ENCODE measurements at places on chromosomes 1 and 21. TPM values are rescaled to one million over a fixed set of nuclear protein-coding genes. Genes with fewer than 3 reads are reported as not detected.
A peak's percentile ranks its signal among the peaks of the same experiment; 100 is the strongest.

The DMRTA2 gene
- not detected for total RNA-seq

The MAP3K21 gene
- 0.18 TPM for total RNA-seq

The PRR9 gene
- not detected for total RNA-seq

The PROK1 gene
- total RNA-seq = not detected

The PLEKHN1 gene
- total RNA-seq = 0.28 TPM

- DNase-seq = no peak
These were observed 6.5 kb upstream of the FAAP20 start for GRCh38 chr1:2201062-2201461.

- DNase-seq = no peak
These were observed 141.7 kb downstream of the PBX1 start for GRCh38 chr1:164700683-164701082.

DNA sequence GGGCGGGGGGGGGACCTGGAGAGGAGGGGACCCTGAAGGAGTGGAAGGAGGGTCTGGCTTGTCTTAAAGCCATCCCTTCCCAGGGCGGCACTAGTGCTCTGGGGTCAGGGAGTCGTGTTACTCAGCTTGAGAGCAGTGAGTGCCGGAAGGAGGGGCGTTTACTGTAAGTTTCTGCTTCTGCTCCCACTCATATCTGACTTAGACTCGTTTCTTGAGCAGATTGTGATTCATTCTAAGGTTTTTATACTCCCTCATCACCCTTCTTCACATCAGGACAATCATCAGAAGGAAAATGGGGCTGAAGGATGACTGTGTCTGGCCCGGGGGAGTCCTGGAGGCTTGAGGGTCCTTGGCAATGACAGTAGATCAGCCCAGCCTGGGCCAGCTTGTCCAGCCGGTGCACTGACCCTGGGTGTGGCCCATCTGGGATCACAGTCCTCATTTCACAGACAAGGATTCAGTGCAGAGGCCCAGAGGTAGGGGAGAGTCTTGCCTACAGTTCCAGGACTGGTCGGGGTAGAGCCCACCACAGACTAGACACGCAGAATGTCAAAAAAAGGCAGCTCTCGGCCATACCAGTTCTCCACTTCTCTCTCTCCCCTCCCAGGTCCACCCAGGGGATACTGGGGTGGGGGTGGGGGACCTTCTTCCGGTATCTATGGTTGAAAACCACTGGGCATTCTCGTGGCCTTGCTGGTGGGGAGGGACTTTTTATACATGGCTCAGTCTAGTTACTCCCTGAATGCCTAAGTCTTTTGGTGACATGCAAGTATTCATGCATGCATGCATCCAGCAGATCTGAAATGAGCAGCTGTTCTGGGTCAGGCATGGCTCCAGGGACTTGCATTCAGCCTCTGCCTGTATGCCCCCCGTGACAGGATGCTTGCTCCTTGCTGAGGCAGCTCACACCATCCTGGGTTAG lies 5.1 kb downstream of the TNFRSF8 start:
- peak; percentile 81 for DNase-seq

- DNase-seq = no peak
These were observed 281.5 kb upstream of the ADGRL4 start for GRCh38 chr1:79287982-79288381.

DNA sequence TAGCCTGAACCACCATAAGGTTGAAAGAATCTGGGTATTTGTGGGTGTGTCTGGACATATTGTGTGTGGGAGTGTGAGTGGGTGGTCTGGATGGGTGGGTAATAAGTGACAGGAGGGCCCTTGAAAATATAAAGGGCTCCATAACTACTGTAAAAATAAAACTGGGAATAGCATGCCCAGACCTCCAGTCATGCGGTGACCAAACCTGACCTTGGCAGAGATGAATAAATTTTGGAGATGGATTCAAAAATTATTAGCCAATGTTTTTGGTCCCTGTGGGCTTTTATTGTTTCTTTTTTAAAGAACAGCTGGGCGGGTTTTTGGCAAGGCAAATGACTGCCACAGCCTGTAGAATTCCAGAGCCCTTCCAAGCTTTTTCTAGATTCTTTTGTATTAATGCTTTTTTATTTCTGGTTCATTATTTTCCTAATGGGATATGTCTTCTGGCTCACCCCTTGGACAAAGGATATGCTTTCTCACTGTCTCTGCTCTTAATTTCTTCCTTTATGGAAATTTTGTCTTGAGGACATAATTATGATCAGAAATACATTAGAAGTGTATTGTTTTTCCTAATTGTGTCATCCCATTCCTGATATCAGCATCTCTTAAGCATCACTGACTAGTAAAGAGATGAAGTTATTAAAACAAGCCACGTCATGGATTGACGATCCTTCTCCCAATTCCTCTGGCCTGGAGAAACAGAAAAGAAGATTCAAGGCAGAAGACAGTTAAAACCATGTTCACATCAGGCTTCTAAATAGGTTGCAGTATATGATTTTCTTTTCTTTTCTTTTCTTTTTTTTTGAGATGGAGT lies 69.5 kb downstream of the NTMT2 start:
- DNase-seq = no peak

DNA sequence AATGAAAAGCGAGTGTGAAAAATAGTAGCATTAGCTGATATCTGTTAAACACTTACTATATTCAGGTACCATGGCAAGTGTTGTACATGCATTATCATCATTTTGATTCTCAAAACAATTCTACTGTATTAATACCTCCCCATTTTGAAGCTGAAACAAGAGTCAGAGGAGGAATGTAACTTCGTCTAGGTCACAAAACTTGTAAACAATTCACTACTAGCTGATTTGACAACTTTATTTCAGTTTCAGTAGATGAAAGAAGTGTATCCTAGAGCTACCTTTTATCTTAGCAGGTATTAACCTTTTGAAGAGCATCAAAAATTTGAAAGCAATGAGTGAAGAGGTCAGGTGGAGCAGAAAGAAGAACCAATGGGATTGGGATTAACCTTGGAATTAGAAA lies 1.6 kb downstream of the CD84 start:
- no peak for DNase-seq

DNA sequence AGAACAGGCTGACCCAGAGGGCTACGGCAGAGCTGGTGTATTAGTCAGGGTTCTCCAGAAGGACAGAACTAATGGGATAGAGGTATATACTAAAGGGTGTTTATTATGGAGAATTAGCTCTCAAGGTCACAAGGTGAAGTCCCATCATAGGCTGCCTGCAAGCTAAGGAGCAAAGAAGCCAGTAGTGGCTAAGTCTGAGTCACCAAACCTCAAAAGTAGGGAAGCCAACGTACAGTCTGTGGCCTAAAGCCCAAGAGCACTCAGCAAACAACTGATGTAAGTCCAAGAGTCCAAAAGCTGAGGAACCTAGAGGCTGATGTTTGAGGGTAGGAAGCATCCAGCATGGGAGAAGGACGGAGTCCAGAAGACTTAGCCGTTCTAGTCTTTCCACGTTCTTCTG lies 179.2 kb downstream of the BACH1 start:
- DNase-seq = peak; percentile 71
